ENCODE measurements at places on chromosomes 4 and X.

DNA sequence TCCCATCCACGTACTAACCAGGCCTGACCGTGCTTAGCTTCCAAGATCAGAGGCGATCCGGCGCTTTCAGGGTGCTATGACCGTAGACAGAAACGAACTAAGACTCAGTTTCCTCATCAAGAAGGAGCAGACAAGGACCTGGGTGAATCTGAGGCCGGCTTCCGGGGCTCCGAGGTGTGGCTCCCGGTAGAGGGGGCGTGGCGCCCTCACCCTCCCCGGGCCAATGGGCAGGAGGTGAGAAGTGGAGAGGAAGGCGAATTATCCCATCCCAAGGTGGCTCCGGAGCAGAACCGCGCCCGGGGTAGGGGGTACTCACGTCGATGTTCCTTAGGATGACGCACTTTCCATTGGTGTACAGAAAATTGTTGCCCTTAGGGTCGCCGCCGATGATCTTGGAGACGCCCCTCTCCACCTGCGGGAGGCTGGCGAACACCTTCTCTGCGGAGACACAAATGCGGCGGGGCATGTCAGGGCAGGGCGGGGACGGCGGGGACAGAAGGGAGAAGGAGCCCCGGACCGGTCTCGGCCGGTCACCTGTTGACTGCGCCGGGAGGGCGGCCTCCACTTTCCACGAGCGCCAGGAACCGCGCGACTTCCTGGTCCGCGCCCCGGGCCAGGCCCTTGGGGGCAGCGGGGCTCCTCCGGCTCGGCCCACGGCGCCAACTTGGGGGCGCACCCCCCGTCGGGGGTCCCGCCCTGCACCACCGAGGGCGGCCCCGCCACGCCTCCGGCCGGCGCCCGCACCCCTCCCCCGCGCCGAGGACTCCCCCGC is 616 bp downstream of the WDR1 start:
- H3K4me3 ChIP-seq: peak overlapping the region; percentile 79
- peaks cover 39% of the 10 kb centered on the region for H3K36me3 ChIP-seq
- no peak for DNase-seq
- peaks cover 51% of the 10 kb centered on the region for H3K4me1 ChIP-seq
- H3K27me3 ChIP-seq: no peaks in the 10 kb centered on the region

GRCh38 chr4:125317525-125317877 is 2.7 kb downstream of the FAT4 start:
- peaks cover 15% of the 10 kb centered on the region for H3K27me3 ChIP-seq
- H3K4me3 ChIP-seq: peak overlapping the region; percentile 73
- peaks cover 39% of the 10 kb centered on the region for H3K4me1 ChIP-seq
- H3K36me3 ChIP-seq: no peaks in the 10 kb centered on the region
- H3K27ac ChIP-seq: peak overlapping the region; percentile 85

GRCh38 chrX:140697618-140698017 is 11.9 kb upstream of the LINC00632 start:
- H3K4me1 ChIP-seq: no peaks in the 10 kb centered on the region
- H3K36me3 ChIP-seq: no peaks in the 10 kb centered on the region
- no peak overlapping the region for H3K27ac ChIP-seq

DNA sequence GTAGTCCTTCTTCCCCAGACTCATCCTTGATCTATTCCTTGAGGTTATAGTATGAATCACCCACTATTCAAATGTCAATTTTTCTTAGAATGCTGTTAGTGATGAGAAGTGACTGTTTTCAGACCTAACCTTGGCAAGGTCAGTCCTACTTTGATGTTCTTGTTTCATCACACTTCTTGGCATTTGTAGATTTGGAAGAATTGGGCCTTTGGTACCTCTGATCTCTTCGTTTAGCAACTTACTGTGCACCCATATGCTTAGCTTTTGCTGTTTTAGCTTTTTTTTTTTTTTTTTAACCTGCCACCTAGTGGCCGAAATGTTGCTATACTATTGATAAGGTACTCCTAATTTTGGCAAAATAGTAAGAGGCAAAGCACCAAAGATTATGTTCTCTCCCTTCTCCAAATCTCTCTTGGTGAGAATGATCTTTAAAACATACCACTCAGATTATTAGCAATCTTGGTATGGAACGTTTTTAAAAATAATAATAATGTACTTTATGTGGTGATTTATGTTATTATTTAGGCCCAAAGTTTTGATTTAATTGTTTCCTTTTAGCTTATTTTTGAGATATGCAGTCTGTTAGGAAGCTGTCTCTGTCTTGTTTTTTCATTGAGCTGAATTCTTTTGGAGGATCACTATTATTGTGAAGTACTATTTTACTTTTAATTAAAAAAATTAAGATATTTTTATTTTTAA is 16.6 kb downstream of the DCK start:
- H3K4me1 ChIP-seq: peaks cover 2% of the 10 kb centered on the region
- H3K27ac ChIP-seq: no peak overlapping the region
- no peaks in the 10 kb centered on the region for H3K36me3 ChIP-seq
- no peak overlapping the region for H3K4me3 ChIP-seq
- no peaks in the 10 kb centered on the region for H3K27me3 ChIP-seq

GRCh38 chrX:64202808-64203325 is 2.6 kb downstream of the AMER1 start:
- H3K4me1 ChIP-seq: peaks cover 13% of the 10 kb centered on the region
- no peaks in the 10 kb centered on the region for H3K27me3 ChIP-seq
- H3K27ac ChIP-seq: no peak overlapping the region
- DNase-seq: no peak

Data from suprapubic skin (tissue), 4 donors.